RKO (cell line): ENCODE measurements at places on chromosomes 6 and 20.

DNA sequence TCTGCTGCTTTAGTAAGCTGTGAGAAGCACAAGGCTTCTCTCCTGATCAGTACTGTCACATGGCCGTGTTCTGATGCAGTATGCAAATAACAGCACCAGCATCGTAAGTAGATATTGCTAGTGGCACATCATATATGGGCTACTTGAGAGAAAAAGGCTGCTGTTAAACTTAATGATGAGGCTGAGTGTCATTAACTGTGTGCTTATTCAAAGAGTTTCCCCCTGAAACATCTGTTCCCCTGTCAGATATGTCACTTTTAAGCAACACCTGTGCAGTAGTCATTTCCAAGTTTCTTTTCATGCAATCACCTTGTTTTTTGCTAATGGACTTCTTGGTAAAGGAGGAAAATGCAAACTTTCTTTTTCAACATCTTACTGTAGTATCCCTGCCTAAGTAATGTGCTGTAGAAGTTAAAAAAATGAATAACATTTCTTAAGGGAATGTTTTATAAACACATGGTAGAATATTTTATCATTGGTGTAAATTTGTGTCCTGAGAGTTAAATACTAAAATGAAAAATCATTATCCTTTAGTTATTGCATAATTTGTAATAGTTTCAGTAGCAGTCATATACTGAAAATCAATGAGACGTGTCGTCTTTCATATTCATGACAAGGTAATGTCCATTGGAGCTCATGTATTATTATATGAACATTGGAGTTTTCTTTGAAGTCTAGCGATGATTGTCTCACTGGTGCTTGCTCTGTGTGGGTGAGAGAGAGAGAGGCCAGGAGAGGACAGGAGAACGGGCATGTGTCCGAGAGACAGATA lies 366.3 kb downstream of the CDKAL1 start:
- DNase-seq, result no peak

DNA sequence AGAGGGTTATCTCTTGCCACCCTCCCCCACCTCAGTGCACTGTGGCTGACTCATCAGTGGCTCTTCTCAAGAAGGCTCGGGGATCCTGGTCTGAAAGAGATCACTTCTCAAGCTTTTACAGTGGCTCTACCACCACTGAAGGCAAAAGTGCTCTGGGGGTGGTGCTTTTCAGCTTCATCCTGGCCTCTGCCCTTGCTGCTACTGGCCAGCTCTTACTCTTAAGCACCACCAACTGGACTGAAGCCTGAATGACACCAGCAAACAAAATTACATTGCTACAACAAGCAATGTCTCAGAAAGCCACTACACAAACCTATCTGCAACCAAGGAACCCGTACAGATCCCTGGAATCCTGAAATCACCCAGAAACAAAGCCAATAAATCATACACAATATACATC lies 402.1 kb downstream of the EPHA7 start:
- peak; percentile 8 for DNase-seq

DNA sequence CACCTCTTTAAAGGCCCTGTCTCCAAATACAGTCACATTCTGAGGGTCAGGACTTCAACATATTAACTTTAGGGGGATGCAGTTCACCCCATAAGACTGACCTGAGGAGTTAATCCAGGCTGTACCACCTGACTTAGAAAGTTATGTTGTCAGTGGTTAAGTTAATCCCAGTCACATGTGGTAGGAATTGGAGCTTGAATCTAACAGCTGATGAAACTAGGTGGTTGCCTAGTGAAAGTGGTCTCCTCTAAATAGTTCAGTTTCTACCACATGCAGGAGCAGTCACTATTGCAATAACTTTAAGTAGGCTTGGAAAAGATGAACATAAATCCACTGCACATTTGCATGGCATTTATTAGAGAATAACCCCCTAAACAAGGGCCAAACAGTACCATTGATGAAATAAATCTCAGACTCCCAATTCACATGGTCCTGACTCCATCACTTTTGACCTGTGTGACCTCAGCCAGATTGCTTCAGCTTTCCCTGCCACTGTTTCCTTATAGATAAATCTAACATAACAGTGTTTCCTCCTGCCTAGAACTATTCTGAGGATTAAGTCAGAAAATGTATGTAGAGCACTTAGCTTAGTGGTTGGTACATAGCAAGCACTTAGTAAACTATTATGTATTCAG lies 20.1 kb downstream of the SAMD5 start:
- DNase-seq, result no peak

DNA sequence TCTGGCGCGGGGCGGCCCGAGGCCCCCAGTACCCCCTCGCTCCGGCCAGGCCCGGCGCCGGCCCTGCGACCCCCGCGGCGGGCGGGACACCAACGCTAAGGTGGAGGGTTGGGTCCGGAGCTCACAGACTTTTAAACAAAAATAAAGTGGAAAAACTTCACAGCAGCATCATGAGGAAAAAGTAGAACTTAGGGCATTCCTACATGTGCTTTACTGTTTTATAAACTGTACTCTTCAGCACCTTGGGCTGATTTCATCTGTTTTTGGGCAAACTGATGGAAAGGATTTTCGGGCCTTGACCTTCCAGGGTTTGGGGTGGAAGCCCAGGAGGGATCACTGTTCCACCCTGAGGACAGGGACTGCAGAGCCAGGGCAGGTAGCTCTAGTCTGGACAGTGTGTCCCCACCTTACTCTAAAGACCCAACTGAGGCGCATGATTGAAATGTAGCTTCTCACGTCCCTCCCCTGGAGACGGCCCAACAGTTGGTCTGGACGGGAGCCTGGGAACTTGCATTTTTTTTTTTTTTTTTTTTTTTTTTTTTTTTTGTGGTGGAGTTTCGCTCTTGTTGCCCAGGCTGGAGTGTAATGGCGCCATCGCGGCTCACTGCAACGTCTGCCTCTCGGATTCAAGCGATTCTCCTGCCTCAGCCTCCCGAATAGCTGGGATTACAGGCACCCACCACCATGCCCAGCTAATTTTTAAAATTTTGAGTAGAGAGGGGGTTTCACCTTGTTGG lies 740 bp downstream of the NELFCD start:
- DNase-seq, result peak; percentile 38

DNA sequence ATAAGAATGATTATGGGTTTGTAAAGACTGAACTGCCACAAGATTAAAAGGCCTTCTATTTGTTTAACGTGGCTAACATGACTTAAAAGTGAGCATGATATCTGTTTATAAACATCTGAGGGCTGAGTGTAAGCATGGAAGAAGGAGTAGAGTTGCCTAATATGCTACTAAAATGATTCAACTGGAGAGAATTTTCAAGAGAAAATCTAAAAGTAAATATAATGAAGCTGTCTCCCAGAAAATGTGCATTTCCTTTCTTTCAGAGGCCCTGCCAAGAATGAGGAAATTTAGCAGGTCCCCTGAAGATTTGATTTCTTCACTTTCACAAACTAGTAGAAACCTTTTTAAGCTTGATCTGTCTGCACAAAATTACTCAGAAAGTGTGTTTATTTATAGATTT lies 4.2 kb upstream of the EYA4 start:
- no peak for DNase-seq

DNA sequence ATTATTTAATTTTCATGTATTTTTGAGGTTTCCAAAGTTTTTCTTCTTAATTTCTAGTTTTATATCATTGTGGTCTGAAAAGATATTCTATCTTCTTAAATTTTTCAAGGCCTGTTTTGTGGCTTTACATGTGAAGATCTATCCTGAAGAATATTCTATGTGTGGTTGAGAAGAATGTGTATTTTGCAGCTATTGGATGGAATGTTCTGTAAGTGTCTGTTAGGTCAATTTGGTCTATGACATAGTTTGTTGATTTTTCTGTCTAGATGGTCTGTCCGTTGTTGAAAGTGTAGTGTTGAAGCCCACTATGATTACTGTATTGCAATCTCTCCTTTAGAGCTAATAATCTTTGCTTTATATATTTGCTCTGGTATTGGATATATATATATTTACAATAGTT lies 125.7 kb downstream of the CRYBG1 start:
- DNase-seq, result no peak

DNA sequence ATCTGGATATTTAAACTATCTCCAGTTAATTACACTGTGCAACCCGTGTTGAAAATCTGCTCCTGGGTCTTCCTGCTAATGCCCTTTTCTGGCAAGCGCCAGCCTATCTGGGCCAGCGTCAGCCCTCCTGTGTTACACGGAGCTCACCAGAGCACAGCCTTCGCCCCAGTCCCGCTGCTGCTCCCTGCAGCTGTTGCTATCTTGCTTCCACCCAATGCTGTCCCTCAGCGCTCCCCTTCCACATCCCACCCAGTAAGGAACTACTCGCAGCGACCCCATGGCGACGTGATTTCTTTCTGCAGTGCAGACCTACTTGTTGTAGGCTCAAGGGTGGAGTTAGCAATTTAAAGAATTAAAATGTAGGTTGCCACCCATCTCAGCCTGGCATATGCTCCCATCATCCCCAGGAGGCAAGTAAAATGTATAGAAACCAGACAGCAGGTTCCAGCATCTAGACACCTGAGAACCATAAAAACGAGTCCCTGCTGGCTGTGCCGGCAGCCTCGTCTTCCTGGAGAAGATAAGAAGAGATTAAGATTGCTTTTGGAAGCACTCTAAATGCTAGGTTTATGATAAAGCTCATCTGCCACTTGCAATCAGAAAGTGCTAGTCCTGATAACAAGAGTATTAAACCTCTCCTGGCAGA lies 254.3 kb upstream of the FOXQ1 start:
- DNase-seq, result no peak
